Anterior cingulate cortex (tissue), 58 donors: ENCODE measurements at places on chromosomes 4 and X.
A peak's percentile ranks its signal among the peaks of the same experiment; 100 is the strongest.

GRCh38 chr4:82630079-82630478, 68.3 kb upstream of the TMEM150C start:
- DNase-seq: no peak

- no peak for DNase-seq
Measured at GRCh38 chr4:164509951-164510350, 244.0 kb upstream of the SMIM31 start.

GRCh38 chrX:109190542-109190941, 291.3 kb downstream of the GUCY2F start:
- DNase-seq: no peak

DNA sequence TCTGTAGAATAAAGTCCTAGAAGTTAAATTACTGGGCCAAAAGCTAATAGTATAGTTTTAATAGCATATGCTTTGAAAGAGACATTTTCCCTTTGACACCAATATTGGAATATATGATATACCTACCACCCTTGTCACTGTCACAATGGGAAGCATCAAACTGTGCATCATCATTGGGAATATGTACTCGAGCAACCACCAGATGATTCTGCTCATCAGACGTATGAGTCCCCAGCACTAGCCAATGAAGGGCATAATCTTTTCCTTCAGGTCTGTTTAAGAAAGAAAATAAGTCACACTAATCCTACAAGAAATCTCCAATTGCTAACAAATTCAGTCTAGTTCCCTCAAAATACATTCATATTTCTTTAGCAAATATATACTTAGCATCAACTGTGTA, 7.3 kb downstream of the RBBP7 start:
- DNase-seq: no peak

- no peak for DNase-seq
Measured at GRCh38 chrX:152137771-152138387, 498 bp downstream of the MAGEA10 start.

GRCh38 chr4:2337131-2337723, 75.3 kb upstream of the MXD4 start:
- no peak for DNase-seq

- DNase-seq: no peak
Measured at GRCh38 chr4:106707776-106708463, 328.2 kb downstream of the DKK2 start.

GRCh38 chrX:17449866-17450265, 74.9 kb downstream of the NHS start:
- no peak for DNase-seq

GRCh38 chr4:36164900-36165630, 79.2 kb downstream of the ARAP2 start:
- peak; percentile 5 for DNase-seq

GRCh38 chrX:17737986-17738713, 857 bp downstream of the SCML1 start:
- DNase-seq: peak; percentile 7

- DNase-seq: no peak
Measured at GRCh38 chr4:83910693-83911092, 374.8 kb downstream of the GPAT3 start.

GRCh38 chrX:25968920-25969319, 169.2 kb upstream of the MAGEB18 start:
- no peak for DNase-seq

GRCh38 chr4:81352446-81352835, 119.3 kb downstream of the RASGEF1B start:
- DNase-seq: no peak

DNA sequence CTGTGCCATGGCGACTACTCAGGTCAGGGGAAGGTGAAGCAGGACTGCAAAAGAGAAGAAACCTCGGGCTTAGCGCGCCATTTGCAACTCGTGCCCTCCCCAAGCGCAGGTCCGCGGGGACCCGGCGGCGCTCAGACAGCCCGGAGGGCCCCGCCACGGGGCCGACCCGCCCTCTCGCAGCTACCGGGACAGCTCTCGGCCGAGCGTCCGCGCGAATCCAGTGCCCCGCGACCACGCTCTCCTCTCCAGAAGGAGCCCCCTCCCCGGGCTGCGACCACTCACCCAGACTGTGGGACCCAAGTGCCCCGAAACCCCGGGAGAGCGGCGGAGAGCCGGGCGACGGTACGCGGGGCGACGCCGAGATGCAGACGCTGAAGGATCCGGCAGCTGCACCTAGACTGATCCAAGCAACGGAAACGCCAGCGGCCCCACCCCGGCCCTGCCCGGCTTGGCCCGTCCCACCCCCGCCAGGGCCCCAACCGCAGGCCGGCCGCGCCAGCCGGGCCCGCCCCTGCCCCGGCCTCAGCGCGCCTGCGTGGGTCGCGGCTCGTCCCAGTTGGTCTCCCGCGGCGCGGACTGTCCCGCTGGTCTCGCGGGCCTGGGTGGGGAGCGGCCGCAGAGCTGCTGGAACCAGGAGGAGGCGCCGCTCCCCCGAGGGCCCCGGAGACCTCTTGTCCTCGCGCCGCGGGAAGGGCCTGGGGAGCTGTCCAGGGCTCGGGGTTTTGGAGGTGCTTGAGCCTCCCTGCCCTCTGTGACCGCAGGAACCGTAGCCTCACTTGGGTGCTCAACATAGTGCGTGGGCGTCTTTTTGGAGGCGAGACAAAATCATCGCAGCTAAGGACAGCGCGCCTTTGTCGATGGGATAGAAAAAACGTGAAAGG, at the start of gene ANXA5:
Gene ANXA5 (minus strand): TSS at position 400 of the 881 bp plus-strand sequence. CDS start 391 bp downstream, at position 9.
- DNase-seq: peak; percentile 72

DNA sequence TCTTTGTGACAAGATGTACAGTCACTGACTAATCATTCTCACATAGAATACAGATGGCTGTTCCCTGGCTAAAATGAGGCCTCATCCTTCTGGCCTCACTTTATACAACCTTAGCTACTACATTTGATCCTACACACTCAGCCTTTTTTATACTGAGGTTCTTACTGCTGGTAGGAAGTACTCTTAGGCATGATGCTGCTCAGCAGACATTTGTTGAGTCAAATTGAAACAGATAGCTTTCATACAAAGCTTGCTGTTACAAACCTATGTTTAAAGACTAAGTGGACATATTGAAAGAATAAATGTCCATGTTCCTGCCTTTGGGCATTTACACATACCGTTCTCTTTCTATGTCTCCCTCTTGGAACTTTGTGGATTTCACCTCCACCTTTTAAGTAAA, 154.9 kb downstream of the NPFFR2 start:
- no peak for DNase-seq

DNA sequence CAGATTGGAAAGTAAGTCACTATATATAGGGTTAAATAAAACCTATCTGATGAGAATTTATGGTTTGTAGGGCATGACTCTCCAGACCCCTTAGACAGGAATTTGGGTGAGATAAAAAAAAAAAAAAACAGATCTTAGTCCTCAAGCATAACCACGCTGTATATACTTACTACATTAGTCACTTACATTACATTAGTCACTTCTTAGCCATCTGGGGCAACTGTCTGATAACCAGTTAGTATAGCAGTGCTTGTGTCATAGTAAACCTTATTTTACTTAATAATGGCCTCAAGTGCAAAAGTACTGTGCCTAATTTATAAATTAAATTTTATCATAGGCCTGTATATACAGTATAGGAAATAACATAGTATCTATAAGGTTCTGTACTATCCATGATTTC, 60.2 kb upstream of the RPS6KA6 start:
- DNase-seq: no peak

- no peak for DNase-seq
Measured at GRCh38 chr4:6288342-6288741, 18.7 kb downstream of the WFS1 start.

DNA sequence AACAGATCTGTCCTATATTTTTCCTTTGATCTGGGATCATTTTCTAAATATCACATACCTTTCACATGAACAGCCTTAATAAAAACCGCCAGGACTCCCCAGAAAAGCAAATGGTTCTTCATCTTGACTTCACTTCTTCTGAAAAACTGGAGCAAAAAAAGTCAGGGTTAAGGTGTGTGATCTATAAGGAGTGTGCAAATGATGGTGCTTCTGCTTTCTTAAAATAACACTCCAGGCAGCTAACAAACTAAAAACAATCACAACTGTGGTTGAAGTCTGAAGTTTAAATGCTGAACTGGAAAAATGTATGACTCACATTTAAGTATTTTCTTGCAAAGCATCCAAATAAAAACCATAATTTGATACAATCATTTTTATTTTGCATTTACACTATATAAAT, at the start of gene JCHAIN:
Gene JCHAIN (minus strand): TSS at position 140 of the 400 bp plus-strand sequence. CDS start 18 bp downstream, at position 122.
- no peak for DNase-seq

GRCh38 chr4:112560084-112560483, 44.1 kb upstream of the NEUROG2 start:
- no peak for DNase-seq

DNA sequence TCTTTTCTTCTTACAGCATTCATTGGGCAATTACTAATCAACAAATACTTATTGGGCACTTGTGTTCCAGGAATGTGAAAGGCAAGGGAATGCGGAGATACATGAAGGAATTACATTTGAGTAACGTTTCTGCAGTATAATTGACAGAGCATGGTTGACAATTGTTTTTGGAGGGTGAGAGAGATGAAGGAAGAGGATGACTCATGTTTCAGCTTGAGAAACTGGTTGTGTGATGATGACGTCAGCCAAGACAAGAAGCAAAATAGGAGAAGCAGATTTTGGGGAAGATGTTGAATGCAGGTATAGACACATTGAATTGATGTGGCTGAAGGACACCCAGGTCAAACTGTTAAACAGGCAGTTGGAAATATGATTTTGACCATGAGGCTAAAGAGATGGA, 8.0 kb upstream of the CPEB2 start:
- DNase-seq: no peak

GRCh38 chrX:124224528-124224927, 107.9 kb upstream of the TEX13D start:
- DNase-seq: no peak

DNA sequence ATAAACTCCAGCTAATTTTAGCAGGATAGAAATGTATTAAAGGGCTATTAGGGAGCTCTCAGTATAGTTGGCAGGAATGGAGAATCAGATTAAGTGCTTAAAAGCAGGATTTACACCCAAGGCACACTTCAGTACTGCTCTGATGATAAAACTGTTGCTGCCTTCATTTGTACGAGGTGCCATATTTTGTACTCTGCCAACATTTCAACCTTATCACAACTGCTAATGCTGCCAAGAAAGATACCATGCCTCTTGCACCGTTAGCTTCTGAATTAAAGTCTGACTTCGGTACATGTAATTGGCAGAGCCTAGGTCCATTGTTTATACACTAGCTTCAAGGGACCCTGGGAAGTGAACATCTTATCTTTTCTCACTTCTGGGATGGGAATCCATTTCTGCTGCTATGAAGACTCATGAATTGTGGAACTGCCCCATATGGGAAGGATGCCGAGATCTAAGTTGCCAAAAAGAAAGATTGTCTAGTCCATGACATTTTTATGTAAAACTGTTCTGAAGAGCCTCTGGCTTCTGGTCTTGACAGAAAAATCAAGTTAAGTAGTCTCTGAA, 624.0 kb upstream of the IGFBP7 start:
- no peak for DNase-seq

DNA sequence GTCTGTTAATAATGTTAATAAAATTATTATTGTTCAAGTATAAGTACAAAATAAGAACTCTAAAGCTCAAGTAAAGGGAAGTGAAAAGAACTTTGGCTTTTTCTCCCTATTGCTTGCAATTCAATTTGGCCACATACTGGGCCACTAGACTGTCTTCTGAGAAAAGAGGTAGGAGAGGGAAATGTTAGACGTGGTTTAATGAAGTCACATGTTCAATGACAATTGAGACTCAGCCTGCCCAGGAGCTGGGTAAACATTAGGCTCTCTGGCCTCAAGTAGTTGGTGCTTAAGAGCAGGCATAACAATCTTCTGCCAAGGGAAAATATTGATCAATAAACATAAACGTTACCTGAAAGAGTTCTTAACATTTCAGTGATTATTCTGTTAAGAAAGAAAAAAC, 15.1 kb upstream of the PRSS12 start:
- no peak for DNase-seq

DNA sequence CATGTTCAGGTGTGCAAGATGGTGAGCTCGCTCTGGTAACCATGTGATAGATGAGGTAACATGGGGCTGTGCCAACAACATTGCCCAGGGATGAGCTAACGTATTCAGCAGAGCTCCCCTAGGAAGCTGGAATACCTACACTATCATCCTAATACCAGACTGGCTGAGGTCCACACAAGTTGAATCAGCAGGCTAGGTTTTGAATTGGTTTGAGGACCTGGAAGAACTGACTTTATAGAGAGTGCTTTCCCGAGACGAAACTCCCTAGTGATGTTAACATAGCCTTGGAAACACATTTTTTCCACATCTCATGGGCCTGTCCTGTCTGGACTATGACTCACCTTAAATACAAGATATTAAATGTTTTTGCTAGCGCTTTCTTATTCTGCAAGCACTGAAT, 56.7 kb downstream of the IGFBP7 start:
- no peak for DNase-seq

DNA sequence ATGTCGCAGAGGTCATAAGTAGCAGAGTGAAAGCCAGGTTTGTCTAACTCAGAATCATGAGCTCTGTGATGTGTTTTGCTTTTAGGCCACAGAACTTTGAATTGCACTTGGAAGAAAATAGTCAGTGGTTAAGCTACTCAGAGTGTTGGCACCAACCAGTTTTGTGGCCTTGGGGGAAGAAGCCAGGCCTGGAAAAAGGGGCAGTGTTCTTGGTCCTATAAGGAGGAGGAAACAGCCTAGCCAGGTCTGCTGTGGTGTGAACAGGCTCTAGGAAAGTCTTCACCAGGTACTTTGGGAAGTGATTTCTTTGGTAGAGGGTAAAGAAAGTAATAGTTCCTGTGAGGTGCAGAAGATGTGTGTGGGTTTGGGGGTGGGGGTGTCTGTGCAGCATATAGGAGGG, 49.2 kb downstream of the FHIP1A start:
- DNase-seq: no peak

DNA sequence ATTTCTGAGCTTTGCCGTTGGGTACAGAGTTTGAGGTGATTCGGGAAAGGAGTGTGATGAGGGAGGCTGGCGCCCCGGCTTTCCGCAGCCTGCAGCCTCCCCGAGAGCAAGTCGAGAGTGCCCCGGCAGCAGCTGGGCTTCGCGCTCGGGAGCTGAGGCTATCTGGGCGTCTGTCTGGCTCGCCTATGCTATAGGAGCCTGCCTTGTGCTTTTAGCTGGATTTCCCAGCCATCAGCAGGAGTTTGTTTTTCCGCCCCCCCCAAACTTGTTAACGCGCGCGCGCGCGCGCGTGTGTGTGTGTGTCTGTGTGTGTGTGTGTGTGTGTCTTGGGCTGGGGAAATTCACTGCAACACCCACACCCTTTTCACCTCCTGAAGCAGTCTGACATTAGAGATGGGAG, 765 bp upstream of the DGKK start:
- DNase-seq: no peak

GRCh38 chr4:39975488-39976089, 2.1 kb downstream of the PDS5A start:
- DNase-seq: no peak

GRCh38 chrX:116282751-116283150, 112.2 kb downstream of the AGTR2 start:
- no peak for DNase-seq

DNA sequence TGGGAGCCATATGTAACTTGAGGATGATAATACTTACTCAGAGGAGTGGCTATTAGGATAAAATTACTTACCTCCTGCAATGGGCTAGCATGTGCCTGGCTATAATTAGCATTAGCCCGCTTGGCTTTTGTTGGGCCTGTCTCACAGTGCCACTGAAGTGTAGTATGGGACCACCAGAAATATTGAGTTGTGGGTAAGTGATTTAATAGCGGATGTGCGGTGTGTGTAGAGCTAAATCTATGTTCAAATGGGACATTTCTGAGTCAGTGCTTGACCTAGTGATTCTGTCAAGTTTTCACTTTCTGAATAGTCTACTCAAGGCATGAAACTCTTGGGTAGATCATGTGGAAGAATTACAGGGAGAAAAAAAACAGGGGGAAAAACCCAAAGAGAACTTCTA, 3.5 kb upstream of the CLNK start:
- no peak for DNase-seq

- no peak for DNase-seq
Measured at GRCh38 chr4:15584785-15585184, 70.4 kb downstream of the FBXL5 start.
